D721Med (cell line): ENCODE measurements at places on chromosomes 6 and 20.
A peak's percentile ranks its signal among the peaks of the same experiment; 100 is the strongest.

- DNase-seq, result no peak
These were observed 6.0 kb upstream of the DSP start for GRCh38 chr6:7535498-7535897.

GRCh38 chr6:126143761-126144251 is 157.5 kb downstream of the TRMT11 start:
- no peak for DNase-seq

- no peak for DNase-seq
These were observed 122.8 kb downstream of the TASP1 start for GRCh38 chr20:13515796-13516558.

DNA sequence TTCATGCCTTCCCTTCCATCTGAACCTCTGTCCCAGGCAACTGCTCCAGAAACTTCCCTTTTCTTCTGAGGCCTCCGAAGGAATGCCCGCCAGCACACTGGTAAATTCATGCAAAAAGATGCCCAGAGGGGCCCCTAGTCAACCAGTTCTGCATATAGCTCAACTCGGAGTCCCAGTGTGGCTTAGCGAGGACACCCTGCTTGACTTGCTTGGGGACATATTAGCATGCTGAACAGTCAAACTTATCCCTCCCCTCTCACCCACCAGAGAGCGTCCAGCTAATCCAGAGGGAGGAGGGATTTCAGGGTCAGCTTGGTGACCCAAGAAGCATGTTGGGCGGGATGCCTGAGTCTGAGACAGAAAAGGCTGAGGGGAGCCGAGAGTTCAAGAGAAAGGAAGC is 23.0 kb upstream of the MDFI start:
- DNase-seq, result no peak

DNA sequence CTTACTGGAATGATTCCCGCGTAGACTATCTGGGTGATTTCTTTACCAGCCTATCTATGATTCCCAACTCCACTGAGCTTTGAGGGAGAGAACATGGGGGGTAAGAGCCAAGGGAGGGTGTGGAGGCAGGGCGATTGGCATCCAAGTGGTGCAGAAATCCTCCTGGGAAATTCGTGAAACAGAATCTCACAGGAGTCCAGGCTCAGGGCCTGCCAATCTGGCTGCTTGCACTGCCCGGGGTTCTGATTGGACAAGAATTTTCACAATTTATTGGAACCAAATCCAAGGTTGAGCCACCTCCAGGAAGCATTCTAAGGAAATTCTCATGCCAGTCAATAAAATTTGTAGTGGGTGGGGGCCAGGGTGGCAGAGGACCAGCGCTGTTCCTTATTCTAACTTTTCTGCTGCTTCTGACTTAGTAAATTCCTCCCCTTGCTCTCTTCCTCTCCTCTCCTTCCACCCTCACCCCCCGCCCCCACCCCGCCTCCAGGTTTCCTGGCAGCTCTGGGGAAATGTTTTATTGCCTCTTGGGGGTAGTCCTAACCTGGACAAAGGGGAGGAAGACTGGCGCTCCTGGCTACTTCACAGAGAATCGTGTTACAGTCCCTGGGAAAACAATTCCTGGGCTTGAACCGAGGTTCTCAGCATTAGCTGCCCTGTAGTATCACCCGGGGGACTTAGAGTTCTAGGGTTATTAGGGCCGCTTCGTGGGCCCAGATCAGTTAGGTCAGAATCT is 3.1 kb downstream of the BMP6 start:
- DNase-seq, result no peak

GRCh38 chr6:40293460-40294185 is 293.5 kb downstream of the LRFN2 start:
- DNase-seq, result no peak

DNA sequence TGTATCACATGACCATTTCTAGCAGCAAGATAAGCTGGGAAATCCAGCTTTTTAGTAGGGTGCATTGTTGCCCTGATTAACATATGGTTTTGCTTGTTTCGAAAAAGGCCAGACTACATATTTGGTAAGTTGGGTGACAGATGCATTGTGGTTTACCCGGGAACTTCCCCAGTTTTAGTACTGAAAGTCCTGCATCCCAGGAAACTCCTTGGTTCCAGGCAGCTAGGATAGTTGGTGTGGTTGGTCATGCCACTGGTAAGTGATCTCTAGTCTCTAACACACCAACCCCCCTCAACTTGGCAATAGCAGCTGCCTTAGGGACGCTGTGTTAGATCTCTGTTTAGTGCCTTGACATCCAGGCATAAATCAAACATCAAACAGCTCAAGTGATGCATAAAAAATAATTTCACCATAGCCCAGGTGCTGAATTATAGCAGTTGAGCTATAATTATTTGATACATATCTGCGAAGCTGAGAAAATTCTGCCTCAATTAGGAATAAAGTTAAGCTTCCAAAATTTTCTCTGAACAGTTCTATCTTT is 216.5 kb downstream of the TFAP2C start:
- no peak for DNase-seq

GRCh38 chr20:3973705-3974104 is 41.7 kb downstream of the RNF24 start:
- no peak for DNase-seq

- DNase-seq, result no peak
These were observed 5.0 kb downstream of the FOXP4 start for GRCh38 chr6:41551086-41551700.

GRCh38 chr6:147418523-147418922 is 90.0 kb upstream of the SAMD5 start:
- no peak for DNase-seq

DNA sequence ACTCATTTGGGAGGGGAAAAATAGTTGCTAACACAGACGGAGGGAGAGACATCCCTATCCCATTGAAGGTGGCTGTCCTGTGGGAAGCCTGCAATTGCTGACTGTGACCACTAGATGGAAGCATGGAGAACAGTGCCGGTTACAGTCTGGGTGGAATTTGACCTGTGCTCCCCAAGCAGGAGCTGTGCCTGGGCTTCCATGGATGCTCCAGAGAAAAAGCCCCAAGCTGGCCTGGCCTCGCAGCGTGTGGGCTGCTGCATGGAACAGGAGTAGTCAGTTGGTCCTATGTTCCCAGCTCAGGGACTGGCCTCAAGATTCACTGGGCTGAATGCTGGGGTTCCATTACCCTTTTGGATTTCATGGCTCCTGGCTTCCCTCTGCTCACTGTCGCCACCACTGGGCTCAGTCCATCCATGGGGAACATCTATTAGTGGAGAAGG is 116.3 kb upstream of the CHD6 start:
- peak; percentile 20 for DNase-seq

DNA sequence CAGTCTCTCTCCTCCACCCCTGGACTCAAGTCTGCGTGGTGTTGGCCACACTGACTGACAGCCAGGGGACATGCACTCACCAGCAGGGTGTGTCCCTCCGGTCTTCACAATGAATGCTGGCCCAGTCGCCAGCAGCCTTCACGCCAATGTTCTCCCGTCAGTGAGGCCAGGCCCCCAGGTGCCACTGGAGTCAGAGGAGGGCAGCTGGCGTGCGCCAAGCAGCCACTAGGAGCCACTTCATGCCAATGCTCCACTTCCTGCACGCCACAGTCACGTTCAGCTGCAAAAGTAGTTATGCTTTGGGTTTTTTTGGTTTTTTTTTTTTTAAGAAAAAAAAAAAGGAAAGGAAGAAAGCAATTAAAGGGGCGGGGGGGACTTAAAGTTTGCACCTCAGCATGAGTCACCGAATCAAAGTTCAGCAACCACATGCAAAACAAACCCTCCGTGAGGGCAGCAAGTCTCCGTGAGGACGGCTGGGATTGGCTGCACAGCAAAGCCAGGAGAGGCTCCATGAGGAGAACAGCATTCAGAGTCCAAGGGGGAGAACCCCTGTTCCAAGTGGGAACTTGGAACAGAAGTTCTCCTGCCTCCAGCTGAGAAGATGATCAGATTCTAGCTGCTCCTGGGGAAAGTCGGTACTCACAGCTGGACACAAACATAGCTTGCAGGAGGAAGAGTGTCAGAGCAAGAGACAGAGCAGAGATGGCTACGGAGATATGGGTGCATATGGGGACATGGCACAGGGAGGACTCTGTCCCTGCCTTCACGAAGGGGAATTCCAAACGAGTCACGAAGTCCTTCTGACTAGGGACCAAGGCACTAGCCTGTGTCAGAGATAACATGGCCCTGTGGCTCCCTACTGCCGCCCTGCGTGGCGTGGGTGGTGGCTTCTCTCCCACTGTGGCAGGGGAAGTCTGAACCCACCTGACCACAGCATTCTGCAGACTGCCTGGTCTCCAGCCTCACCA is at the start of gene ZC3H12D:
Gene ZC3H12D, minus strand, starts transcription at position 282 of the 968 bp plus-strand sequence. CDS start 10,471 bp downstream, outside the sequence.
- no peak for DNase-seq
